Stimulated activated CD8-positive, alpha-beta memory T cell treated with anti-CD3 and anti-CD28 coated beads, Interleukin-2, amount 100 ng/mL, for 48 hours (primary cell): ENCODE measurements at places on chromosomes 2 and 18.
A peak's percentile ranks its signal among the peaks of the same experiment; 100 is the strongest.

GRCh38 chr2:181839811-181840210, 51.7 kb upstream of the ITPRID2 start:
- DNase-seq, result no peak

DNA sequence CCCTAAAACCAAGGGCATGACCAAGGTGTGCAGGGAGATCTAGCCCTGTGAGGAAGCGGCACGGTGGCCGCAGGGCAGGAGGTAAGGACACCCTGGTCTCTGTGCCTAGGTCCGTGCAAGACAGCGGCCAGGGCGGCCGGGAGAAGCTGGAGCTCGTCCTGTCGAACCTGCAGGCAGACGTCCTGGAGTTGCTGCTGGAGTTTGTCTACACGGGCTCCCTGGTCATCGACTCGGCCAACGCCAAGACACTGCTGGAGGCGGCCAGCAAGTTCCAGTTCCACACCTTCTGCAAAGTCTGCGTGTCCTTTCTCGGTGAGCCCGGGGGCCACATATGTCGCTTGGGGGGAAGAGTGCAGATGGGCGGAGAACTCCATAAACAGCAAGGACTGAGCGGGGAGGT, 235.4 kb downstream of the ATAD2B start:
- no peak for DNase-seq

DNA sequence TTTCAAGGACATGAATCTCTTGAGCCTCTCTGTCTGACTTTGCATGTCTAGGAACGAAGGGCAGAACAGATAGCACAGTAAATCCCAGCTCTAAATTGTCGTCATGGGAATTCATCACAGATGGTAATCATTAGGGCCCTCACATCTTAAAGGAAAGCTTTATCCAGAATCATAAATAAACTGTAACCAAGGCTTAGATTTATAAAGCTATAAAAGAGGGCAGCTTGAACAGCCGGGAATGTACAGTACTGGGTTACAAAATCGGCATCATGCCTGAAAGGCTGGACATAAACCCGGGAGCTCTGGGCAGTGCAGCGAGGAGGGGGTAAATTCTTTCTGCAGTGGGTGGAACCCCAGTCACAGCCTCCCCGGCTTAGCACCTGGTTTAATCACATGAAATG, 144.4 kb downstream of the GFPT1 start:
- no peak for DNase-seq

GRCh38 chr2:225041207-225041850, 939 bp downstream of the DOCK10 start:
- peak; percentile 63 for DNase-seq

DNA sequence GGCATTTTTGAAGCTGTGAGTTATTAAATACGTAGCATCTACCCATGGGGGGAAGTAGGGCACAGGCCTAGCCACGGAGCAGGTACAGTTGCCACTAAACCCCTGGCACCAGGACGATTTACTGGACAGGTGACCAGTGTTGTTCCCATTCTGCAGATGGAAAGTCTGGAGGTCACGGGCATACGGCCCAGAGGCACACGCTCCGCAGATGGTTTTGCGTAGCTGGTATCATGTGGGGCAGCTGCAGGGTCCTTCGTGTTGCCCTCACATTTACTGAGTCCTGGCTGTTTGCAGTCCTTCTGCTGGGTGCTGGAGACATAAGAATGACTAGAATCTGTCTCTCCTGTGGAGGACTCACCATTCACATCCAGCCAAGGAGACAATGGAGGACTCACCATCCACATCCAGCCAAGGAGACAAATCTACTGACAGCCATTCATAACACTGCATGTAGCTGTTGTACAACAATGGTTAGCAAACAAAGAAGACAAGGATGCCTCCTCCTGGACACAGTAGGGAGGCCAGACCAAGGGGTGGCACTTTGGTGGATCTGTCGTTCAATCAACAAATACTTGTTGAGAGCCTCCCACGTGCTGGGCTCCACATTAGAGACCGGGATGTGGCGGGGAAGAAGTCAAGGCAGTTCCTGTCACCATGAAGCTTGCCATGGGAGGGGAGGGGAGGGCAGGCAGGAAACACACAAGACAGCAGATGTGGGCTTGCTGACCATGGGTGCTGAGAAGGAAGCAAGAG, 24.9 kb downstream of the TWIST2 start:
- no peak for DNase-seq

DNA sequence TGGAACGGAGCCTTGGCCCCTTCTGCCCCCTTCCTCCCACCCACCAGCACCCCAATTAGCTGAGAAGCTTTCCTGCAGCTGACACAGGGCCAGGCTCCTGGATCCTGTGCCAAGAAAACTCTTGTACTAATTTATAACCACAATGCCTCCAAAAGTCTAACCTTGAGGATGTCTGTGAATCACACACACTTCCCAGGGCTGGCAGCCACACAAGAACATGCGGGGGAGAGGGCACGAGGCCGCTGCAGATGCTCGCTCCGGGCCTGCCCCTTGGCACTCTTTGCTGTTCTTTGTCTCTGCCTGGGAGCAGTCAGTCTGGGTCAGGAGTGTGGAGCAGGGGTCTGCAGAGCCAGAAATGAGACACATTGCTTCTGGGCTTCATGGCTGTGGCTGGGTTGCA, 62.7 kb upstream of the KIF5C start:
- no peak for DNase-seq

DNA sequence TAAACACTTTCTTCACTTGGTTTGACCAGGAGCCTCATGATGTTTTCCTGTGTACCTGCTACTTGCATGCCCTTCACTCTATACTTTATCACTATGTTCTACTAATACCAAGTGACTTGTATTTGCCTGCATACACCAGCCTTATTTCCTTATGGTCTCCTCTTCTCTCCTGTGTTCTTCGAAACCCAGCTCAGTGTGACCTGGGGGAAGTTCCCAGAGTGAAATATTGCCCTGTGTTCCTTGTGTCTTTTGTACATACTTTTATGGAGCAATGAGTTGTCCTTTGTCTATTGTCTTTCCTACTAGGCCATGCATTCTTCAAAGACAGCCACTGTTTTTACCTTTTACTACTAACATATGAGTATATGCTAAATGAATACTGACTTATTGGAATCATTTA, 567 bp downstream of the NT5C1B start:
- DNase-seq, result no peak

- DNase-seq, result no peak
Measured at GRCh38 chr2:52877703-52878102, 889.9 kb upstream of the CHAC2 start.

DNA sequence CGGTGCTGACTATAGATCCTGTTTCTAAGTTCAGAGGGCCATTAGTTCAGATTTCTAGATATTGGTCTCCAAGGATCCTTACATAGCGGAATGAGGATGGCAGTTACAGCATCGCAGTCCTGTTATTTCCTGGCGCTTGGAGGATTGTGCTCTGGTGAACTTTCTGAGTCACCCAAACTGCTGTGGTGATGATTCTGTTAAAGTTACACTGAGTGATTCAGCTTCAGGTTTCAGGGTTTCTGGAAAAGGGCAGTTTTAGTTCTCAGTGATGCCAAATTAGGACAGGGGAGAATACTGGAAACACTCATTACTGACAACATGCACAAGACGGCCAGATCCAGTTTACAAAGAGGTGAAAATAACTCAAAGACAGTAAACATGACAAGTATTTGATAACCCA, 52.1 kb upstream of the ANKRD62 start:
- no peak for DNase-seq

DNA sequence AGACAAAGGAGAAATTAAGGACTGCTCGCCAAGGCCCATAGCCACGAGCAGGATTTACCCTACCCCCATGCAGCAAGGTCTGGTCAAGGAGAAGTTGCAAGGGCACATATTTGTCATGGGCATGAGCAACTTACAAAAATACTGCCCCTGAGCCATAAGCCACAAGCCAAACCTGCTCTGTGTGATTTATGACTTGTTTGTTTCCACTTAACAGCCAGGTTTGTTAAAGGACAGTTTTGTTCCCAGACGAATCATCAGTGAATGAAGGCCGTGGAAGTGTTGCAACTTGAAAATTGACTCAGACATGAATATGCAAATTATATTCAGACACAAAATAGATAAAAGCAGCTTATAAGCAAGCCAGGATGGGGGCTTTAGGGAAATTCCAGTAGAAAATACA, 31.3 kb upstream of the EVA1A start:
- DNase-seq, result no peak

GRCh38 chr2:7363906-7364305, 446.7 kb downstream of the RNF144A start:
- DNase-seq, result no peak

DNA sequence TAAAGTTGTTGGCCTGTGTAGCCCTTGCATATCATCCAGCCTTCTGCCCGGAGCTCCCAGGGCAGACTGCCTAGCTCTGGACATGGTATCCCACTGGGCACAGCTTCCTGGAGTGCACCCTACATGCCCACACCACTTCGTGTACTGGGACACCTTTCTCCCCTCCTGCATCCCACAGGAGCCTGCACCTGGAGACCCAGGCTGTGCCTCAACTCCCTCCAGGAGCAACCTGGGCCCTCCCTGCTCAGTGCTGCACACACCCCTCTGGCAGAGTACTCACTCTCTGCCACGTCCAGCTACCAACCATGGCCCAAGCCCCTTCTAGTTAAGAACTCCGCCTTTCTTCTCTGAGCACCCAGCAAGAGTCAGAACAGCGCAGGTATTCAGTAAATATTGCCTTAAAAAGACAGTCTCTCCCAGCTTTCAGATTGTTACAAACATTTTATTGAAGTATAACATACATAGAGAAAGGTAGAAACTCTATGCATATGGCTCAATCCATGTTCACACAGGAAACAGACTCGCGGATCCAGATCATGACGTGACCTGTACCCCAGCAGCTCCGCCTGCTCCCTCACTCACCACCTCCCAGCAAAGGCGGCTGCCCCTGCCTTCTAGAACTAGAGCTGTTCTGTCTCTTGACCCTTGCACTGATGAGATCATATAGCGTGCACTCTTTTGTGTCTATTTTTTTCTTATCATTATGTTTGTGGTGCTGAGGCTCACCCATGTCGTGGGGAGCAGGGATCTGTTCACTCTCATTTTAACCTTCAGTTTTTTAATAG, 98.4 kb upstream of the MYCN start:
- no peak for DNase-seq

- DNase-seq, result no peak
Measured at GRCh38 chr2:88061295-88061694, 5.7 kb upstream of the KRCC1 start.

GRCh38 chr2:157843081-157843480, 33.0 kb downstream of the ACVR1 start:
- DNase-seq, result no peak

DNA sequence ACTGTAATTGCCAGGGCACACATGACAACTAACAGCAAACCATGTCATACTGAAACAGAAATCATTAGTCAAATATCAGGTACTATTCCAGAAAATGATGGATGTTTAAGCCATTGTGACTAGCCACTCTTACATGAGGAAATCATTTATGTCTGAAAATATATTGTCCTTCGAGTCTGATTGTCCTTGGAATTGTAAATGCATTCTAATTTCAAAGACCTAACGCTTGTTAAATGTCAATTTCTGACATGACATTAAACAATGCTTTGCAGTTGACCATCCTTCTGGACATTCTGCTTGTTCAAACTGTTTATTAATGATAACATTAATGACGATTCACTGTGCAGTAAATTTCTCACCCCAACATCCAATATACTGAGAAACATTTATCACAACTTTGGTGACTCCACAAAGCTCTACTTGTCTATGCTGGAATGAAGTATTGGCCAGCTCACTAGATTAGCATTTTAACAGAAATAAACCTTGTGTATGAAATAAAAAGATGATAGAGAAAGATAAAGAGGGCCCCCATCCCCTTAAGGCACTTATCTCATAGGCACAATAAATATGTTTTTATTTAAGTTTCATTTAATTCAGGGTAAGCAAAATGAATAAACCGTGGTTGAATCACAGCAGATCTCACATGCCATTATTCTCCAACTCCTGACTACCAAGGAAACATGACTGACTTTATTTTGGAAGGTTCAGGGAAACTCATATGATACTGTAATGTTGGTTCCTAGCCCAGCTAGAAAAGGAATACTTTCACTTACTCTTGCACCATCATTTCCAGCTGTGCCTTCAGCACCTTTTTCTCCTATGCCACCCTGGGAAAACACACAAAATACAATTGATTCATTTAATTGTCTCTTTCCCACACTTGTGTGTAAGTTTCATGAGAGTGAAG, 82.3 kb downstream of the COL3A1 start:
- no peak for DNase-seq

GRCh38 chr2:53753041-53753440, 14.6 kb upstream of the CHAC2 start:
- no peak for DNase-seq

DNA sequence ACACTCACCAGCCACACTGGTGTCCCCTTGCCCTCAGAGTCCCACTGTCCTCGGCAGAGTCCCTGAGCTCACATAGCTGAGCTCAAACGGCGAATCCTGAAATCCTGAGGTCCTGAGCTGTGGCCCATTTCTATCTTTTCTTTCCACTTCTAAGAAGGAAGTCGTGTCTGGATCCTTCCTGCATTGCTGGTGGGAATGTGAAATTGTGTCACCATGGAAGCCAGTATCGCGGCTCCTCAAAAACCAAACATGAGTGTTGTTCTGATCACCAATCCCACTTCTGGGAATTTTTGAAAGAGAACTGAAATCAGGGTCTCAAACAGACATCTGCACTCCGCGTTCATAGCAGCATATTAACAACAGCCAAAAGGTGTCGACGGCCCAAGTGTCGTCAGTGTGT, 244.7 kb downstream of the EIPR1 start:
- no peak for DNase-seq

DNA sequence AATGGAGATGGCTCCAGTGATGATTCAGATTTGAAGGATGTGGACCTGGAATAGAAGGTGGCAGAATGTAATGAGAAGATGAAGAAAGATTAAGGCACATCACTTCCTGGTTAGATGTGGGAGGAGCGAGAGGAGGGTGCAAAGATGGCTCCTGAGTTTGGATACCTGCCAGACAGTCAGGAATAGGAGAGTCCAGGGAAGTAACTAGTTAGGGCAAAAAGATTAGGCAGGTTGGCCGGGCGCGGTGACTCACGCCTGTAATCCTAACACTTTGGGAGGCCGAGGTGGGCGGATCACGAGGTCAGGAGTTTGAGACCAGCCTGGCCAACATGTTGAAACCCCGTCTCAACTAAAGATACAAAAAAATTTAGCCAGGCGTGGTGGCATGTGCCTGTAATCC, 5.6 kb downstream of the C2orf74 start:
- no peak for DNase-seq

DNA sequence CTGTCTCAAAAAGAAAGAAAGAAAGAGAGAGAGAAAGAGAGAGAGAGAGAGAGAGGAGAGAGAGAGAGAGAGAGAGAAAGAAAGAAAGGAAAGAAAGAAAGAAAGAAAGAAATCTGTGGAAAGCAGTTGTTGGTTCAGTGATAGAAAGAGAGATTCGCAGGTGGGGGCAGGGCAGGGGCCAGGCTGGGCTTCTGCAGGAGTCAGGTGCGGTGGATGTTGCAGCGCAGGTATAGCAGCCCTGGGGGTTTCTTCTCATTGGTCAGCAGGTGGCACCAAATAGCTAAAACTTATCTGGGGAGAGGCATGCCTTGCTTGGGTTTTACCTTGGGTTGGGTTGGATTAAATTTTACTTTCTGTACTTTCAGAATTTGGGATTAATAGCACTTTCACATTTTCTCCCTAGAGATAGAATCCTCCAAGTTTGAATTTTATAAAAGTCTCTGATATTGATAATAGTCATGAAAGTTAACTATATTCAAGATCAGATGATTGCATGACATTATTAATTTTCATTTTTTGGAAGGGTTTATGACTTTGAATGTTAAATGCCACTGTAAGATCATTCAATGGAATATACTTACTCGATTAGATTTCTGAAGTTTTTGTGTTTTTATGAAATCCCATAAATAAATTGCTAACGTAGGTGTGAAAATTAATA, 66.6 kb downstream of the SPTBN1 start:
- DNase-seq, result peak; percentile 23

- no peak for DNase-seq
Measured at GRCh38 chr2:108552566-108552965, 18.3 kb downstream of the LIMS1 start.
